ENCODE measurements at places on chromosomes 2 and 18.

DNA sequence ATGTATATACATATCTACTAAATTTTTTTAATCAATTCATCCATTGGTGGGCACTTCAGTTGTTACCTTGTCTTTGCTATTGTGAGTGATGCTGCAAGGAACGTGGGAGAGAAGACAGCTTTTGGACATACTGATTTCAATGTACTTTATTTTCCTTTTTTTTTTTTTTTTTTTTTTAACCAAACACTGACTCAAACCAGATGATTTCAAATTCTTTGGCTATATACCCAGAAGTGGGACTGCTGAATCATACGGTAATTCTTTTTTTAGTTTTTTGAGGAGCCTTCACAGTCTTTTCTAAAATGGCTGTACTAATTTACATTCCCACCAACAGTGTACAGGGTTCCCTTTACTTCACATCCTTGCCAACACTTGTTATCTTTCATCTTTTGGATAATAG, 204.7 kb downstream of the INSIG2 start:
- no peak for DNase-seq

DNA sequence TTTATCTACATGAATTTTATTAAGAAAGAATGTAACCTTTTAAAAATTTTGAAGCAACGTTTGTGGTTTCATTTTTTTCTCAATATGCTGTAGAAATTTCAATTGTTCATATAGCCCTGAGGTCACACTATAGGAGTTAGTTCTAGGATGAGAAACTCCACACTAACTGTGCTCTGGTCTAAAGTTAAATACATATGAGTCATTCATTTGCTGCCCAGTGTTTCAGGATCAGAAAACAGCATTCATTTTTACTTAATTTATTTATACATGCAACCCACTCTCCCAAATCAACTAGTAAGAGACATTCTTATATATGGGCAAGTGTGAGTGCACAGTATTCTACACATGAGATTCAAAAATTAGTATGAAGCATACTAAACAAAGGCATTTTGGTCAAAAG, 137.9 kb downstream of the DOCK10 start:
- no peak for DNase-seq

DNA sequence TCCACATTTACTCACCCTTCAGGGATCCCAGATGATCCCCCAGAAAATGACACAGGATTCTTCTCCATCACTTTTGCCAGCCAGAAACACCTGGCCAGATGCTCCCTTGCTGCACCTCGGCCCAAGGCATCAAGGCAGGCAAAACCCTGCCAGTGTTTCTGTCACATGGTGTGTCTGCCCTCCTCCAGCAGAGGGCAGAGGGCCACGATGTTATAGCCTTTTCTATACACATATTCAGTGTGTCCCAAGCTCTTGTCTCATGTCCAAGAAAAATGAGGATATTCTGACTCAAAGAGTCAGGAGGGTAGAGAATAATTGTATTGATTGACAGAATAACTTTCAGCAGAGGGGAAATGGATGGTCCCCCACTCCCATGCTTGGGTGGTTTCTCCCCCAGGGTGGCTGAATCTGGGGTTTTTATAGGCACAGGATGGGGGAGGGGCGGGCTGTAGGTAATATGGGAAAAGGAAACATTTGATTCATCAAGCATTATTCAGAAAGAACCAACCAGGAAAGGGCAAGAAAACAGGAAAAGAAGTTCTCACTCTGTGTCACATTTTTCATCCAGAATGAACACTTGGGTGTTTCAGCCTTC, 933.9 kb downstream of the TRIB2 start:
- no peak for DNase-seq

GRCh38 chr2:110097506-110098220, 18.0 kb downstream of the MALL start:
- no peak for DNase-seq

- DNase-seq: no peak
Measured at GRCh38 chr18:79275461-79275860, 120.3 kb upstream of the NFATC1 start.

- DNase-seq: no peak
Measured at GRCh38 chr2:237594514-237594871, 4.0 kb upstream of the RAB17 start.

- DNase-seq: no peak
Measured at GRCh38 chr2:124001696-124002430, 23.2 kb upstream of the CNTNAP5 start.

DNA sequence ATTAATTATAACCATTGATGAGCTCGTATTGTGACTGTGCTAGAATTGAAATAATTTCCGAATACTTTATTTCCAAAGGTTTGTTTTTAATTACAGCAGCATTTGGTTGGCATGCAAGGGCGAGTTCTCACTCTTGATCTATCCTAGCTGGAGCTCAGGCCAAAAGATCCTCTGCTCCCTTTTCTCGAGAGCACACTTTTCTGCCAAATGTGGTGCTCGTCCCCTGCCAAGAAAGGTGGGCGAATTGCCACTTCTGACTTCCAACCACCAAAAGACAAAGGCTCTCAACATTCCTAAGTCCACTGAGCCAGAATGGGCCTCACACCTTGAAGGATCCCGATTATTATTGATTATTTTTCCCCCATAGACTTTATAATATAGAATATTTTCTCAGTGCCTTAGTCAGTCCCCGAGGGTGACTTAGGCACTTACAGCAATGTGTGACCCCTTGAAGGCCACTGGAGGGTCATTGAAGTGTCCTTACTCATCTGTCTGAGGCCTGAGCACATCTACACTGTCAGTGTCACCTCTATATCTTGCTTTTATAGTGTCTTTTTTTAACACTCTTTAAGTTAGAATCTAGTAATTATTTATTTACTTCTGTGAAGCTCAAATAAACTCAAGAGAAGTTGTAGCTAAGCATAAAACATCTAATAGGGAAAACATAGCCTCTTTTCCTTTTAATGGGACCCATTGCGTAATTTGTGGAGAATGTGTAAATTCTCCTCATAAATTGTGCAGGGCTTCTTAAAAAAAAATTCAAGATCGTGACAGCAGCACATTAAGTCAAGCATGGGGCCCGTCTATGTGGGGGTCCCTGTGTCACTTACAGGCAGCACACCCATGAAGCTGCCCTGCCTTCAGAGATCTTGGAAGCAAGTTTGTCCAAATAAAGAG, 98.3 kb downstream of the MEIS1 start:
- DNase-seq: no peak

- no peak for DNase-seq
Measured at GRCh38 chr2:6626401-6627012, 239.2 kb downstream of the CMPK2 start.

GRCh38 chr2:42754021-42754775, 9.7 kb downstream of the OXER1 start:
- no peak for DNase-seq

DNA sequence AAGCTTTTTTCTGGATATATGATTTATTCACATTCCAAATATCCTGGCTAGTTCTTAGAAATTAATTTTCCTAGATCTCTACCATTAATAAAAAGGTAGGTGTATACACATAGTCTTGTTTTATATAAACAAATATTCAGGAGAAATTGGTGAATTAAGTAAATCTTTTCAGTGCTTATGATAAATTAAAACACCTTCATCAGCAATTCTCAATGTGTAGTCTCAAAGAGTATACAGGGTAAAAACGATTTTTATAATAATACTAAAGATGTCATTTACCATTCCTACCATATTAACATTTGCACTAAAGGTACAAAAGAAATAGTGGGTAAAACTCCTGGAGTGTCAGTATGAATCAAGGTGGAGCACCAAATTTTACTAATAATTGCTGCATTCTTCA, 40.2 kb downstream of the CERKL start:
- DNase-seq: no peak

- DNase-seq: no peak
Measured at GRCh38 chr2:40752796-40753195, 300.9 kb upstream of the SLC8A1 start.

GRCh38 chr2:189008555-189009262, 34.5 kb downstream of the COL3A1 start:
- DNase-seq: no peak

DNA sequence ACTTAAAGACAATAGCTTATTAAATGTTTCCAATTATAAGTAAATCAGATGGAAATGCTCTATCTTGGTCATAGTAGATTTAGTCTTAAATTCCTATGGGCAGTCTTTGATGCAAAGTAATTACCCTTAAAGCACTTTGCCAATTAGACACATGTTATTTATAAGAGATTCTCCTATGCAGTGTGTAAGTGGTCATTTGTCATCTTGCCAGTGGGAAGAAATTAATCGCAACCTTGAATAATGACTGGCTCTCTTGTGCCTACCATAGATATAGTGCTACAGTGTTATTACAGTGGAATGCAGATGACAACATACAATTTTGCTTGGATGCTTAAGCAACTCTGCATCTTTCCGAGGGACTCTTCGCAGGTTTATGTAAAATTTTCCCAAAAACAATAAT, 311.0 kb upstream of the THUMPD2 start:
- DNase-seq: no peak

DNA sequence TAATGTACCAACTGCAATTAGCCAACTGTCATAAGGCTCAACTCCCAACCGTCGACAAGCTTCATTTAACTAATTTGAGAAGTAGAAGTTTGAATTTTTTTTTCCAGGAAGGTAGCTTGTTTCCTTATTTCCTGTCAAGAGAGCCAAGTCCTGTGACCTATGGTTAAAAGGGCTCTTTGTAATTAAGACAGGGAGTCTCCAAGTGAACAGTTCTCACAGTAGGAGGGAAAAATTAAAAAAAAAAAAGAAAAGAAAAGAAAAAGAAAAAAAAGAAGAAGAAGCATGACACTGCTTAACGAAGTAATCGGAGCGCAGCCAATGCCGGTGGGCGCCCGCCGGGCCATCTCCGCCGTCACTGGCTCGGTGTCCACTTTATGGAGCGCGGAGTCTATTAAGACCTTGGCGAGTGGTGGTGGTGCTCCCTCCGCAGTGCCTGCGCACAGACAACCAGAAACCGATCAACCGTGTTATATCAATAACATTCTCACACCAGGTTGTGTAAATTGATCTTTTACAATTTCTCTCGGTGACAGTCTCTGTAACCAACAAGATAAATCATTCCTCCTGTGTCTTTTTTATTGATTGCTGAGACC, 197.2 kb upstream of the POU3F3 start:
- DNase-seq: no peak
